ENCODE measurements at places on chromosomes 4 and X.

GRCh38 chr4:112513971-112514646, 1.9 kb downstream of the NEUROG2 start:
- DNase-seq, result no peak

- peak; percentile 52 for DNase-seq
These were observed 223.1 kb upstream of the DMD start for GRCh38 chrX:33434256-33435092.

GRCh38 chrX:133897593-133898163, 87.7 kb downstream of the GPC3 start:
- no peak for DNase-seq

GRCh38 chrX:76127341-76127740, 45.5 kb upstream of the PBDC1 start:
- no peak for DNase-seq

GRCh38 chr4:41989994-41990364, 351 bp upstream of the SLC30A9 start:
- no peak for DNase-seq

DNA sequence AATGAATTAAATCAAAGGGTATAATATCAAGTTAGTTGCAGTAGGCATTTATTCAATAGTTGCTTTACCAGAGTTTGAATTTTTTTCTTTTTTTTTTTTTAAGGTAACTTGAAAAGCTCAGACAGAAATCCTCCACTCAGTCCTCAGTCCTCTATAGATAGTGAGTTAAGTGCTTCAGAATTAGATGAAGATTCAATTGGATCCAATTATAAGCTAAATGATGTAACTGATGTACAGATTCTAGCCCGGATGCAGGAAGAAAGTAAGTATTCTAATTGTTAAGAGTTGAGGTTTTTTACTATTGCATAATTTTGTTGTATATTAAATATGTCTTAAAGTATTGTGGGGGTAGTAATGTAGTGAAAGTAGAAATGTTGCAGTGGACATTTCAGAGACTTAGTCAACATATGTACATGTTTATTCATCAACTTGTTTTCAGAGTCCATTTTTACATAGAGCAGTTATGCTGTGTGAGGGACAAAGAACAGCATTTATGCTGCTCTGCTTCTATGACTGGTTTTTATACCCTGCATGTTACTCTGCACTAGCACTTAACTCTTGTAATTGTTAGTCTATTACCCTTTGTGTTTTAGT, 38.4 kb downstream of the SLAIN2 start:
- no peak for DNase-seq

GRCh38 chr4:152565333-152565732, 29.4 kb upstream of the FBXW7 start:
- DNase-seq, result no peak

DNA sequence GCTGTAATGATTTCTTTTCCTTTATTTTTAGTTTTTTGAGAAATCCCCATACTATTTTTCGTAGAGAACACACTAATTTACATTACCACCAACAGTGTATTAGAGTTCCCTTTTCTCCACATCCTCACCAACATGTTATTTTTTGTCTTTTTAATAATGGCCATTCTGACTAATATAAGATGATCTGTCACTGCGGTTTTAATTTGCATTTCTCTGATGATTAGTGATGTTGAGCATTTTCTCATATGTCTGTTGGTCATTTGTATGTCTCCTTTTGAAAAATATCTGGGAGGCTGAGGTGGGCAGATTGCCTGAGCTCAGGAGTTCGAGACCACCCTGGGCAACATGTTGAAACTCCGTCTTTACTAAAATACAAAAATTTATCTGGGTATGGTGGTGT, 30.2 kb downstream of the SPINK2 start:
- DNase-seq, result no peak

DNA sequence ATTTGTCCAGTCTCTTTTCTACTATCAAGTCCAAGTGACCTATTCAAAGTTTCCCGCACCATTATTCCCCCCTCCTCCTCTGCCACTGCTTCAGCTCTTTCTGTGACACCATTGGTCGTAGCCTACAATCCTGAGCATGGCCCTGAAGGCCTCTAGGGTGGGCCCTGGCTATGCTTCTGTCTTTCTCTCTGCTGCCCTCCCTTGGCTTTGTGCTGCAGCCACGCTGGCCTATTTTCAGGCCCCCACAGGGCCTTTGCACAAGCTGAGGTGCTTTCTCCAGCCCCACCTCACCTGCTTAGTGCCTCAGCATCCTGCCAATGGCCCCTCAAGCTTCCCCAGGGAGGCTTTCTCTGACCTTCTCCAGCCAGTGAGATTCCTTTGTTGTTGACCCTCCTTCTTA, 156.5 kb downstream of the NHS start:
- DNase-seq, result no peak

- DNase-seq, result no peak
These were observed 42.0 kb upstream of the PROM1 start for GRCh38 chr4:16125571-16126445.

- DNase-seq, result no peak
These were observed 7.9 kb downstream of the TBX22 start for GRCh38 chrX:80022363-80023031.

All from iPS DF 6.9 (cell line).